ENCODE measurements at places on chromosomes 12 and 14. TPM values are rescaled to one million over a fixed set of nuclear protein-coding genes. Genes with fewer than 3 reads are reported as not detected.

The AMDHD1 gene
- 0.07 TPM for total RNA-seq

The PLBD2 gene
- total RNA-seq = 132 TPM

The ANKRD52 gene
- 30.0 TPM for total RNA-seq

The DIO3 gene
- 1.1 TPM for total RNA-seq

The TAS2R13 gene
- total RNA-seq = 2.4 TPM

The PZP gene
- total RNA-seq = not detected

The ZC2HC1C gene
- total RNA-seq = 0.69 TPM

The NTF3 gene
- total RNA-seq = 3.1 TPM

The RASSF8 gene
- total RNA-seq = 149 TPM
